ENCODE measurements at places on chromosomes 12 and 14. TPM values are rescaled to one million over a fixed set of nuclear protein-coding genes. Genes with fewer than 3 reads are reported as not detected.

The GALNT6 gene
- polyA plus RNA-seq = 13.3 TPM

The KCNK10 gene
- not detected for polyA plus RNA-seq

The ZC3H10 gene
- 3.2 TPM for polyA plus RNA-seq

The TAS2R50 gene
- polyA plus RNA-seq = not detected

The TTC9 gene
- polyA plus RNA-seq = 12.5 TPM

The ZBTB25 gene
- polyA plus RNA-seq = 34.9 TPM

The GLS2 gene
- polyA plus RNA-seq = 3.2 TPM

The SLC25A47 gene
- not detected for polyA plus RNA-seq

The LRP6 gene
- polyA plus RNA-seq = 0.12 TPM

The IAPP gene
- polyA plus RNA-seq = not detected

The AGAP2 gene
- 6.4 TPM for polyA plus RNA-seq

The MUCL1 gene
- polyA plus RNA-seq = not detected

The LYZ gene
- polyA plus RNA-seq = not detected

The MVK gene
- polyA plus RNA-seq = 2.6 TPM

The ZFYVE26 gene
- 4.1 TPM for polyA plus RNA-seq

The CCDC197 gene
- polyA plus RNA-seq = not detected

The DNAJC22 gene
- polyA plus RNA-seq = not detected

The LIN7A gene
- not detected for polyA plus RNA-seq
